NCI-H1092 (cell line): ENCODE measurements at places on chromosomes 3 and 15.

DNA sequence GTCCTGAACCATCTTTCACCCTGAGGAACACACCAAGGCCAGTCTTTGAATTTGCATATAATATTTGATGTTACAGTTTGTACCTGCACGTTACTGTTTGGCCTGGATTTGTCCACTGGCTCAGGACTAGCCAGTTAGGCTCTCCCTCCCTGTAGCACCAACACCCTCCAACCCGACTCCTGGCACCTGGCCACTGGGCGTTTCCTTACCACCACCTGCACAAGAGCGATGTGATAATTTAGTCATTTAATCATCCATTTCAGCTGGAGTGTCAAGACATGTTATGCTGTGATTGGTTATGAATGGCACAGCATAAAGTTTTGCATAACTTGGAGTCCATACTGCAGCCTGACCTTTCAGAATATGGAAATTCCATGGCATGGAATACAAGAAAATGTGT is 242.4 kb downstream of the KCNMB2 start:
- no peak for DNase-seq

GRCh38 chr3:22506871-22507270 is 696.3 kb upstream of the UBE2E2 start:
- DNase-seq: no peak

DNA sequence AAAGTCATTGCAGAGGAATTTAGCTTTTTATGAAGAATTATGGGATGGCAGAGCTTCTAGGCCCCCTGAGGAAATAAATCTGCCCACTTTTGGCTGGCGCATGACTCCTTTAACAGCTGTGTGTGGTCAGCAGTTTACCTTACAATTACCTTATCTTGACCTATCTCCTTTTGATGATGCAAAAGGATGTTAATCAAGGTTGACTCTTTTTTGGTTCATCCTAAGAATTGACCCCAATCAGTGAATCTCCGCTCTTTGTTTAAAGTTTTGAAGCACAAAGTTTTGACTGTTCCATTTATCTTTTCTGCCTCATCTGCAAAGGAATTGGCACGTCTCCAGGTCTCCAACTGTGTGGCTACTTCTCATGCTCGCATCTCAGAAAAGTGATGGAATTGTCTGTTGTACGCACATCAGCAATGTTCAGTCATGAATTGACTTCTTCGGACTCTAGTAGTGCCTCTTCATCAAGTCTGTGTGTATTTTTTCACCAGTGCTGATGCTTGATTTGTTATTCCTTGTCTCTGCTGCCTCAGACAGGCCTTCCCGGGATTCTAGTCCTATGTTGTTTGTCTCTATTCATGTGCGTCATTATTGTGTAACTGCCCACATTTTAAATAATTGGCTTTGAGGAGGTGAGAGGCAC is 196.2 kb upstream of the CFAP20DC start:
- no peak for DNase-seq

GRCh38 chr3:71402911-71403310 is 180.6 kb downstream of the FOXP1 start:
- no peak for DNase-seq

GRCh38 chr3:152349392-152349791 is 80.7 kb downstream of the MBNL1 start:
- no peak for DNase-seq

DNA sequence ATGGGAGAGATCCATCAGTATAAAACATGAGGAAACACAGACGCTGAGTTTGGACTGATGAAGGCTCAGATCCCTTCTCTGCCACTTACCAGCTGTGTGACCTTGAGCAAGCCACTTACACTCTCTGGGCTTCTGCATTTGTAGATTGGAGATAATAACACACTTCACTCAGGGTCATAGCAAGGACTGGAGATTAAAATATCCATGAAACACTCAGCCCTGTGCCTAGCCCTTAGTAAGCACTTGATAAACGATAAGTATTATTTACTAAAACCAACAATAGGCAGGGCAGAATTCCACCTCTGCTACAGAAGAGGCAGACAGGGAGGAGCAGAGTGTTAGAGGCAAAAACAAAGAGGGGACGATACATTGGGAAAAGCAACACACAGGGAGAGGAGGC is 420.5 kb upstream of the WNT5A start:
- DNase-seq: no peak

- no peak for DNase-seq
These were observed 29.0 kb downstream of the GYG1 start for GRCh38 chr3:149020196-149020838.

DNA sequence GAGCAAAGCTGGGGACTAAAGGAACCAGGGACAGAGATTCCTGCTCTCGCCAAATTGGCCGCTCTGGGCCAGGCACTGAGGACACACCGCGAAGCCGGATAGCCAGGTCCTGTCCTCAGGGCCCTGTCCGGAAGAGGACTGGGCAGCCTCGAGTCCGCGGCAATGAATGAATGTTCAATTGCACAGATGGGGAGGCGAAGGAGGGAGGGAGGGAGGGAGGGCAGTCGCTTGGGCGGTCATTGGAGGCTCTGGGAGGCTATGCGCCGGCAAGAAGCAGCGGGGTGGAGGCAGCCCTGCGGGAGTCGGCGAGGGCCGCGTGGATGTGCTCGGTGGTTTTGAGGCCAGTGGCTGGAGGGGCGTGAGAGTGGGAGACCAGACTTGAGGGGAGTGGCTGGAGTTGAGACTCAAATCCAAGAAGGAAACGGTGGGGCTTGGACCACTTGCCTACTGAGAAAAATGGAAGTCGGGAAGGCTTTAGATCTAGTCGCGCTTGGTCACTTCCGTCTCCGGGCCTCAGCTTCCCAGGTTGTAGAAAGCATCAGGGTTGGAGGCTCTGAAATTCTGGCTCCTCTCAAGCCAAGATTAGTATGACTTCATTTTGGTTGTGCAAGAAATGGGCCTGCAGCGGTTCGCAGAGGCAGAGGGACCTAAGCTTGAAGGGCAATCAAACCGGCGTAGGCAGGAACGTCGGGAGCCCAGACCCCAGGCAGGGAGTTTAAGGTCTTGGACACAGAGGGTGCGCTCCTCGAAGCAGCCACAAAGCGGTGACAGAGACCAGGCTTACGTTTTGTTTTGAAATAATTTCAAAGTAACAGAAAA is 21.1 kb upstream of the PLXND1 start:
- peak; percentile 58 for DNase-seq

GRCh38 chr3:132972333-132972732 is 65.9 kb upstream of the TMEM108 start:
- DNase-seq: no peak

DNA sequence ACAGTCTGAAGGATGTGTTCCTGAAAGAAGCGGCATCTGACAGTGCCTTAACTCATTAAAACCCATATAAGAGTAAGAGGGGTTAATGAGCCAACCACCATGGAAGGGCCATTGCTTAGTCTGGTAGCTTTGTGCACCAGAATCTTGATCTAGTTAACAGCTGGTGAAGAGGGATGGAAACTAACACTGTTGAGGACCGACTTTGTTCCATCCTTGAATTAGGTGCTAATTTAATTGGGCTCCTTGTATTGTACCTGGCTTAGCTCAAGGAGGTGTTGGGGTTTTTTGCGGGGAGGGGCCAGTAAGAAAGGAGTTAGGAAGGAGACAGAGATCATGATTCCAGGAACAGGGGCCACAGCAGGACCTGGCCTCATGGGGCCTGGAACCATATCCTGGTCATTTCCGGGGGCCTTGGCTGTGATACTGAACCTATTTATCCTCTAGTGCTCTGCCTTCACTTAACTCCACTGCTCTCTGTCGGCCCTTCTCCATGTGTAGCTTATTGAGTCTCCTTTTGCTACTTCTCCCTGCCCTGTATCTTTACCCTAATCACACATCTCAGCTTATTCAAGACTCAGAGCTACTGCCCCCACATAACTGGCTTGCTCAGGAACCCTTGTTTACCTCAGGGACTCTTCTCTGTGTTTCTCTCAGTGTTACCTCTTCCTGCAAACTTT is 93.0 kb downstream of the RPL22L1 start:
- DNase-seq: no peak

GRCh38 chr3:15479400-15480224 is 41.9 kb downstream of the COLQ start:
- DNase-seq: no peak

GRCh38 chr15:62907275-62907674 is 135.3 kb upstream of the TPM1 start:
- DNase-seq: no peak

- DNase-seq: no peak
These were observed 40.6 kb downstream of the MYO5C start for GRCh38 chr15:52255008-52255407.

DNA sequence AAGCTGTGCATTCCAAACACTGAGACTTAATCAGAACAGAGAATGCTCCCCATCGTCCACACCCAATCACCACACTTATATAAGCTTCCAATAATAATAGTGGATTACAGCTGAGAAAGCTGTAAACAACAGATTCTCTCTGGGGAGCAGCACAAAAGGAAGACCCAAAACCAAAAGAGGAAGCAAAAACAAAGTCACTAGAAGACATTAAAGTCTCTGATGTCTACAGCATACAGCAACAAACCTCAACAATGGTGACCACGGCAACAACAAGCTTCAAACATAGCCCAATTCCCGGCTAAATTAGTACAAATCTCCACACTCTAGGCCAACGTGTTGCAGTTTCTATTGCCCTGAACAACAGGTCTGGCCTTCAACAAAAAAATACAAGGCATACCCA is 37.7 kb downstream of the ZDHHC23 start:
- DNase-seq: no peak

GRCh38 chr3:131050001-131050400 is 23.3 kb downstream of the NEK11 start:
- no peak for DNase-seq

DNA sequence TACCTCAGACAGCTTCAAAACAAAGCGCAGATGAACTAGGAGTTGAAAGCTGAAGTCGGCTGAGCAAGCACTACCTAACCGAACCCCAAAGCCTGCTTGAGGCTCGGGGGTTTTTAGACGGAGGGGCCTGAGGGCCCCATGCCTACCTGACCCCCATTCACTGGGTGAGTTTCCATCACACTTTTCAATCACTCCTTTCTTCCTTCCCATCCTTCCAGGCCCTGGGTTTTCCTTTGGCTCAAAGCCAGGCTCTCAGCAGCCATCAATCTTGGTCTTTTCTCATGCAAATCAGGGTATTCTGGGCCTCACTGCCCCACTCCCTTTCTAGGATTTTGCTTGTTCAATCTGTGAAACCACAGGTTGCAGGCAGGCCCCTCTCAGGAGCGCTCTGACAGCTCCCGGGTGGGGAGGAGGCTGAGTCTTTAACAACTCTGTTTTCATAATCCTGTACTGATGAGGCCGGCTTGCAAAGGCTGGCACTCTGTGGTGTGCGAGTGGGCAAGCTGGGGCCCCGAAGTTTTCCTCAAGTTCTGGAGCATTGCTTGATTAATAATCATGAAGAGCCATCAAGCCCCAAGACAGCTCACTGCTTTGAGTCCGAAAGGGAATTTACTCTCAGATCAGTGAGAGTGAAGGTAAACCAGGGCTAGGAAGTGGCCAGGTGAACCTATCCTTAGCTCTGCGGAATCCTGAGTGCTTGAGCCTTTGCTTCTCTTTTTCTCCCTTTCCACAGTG is 97.6 kb downstream of the FRMD4B start:
- DNase-seq: no peak

GRCh38 chr15:60362321-60363086 is 35.3 kb downstream of the ANXA2 start:
- no peak for DNase-seq

DNA sequence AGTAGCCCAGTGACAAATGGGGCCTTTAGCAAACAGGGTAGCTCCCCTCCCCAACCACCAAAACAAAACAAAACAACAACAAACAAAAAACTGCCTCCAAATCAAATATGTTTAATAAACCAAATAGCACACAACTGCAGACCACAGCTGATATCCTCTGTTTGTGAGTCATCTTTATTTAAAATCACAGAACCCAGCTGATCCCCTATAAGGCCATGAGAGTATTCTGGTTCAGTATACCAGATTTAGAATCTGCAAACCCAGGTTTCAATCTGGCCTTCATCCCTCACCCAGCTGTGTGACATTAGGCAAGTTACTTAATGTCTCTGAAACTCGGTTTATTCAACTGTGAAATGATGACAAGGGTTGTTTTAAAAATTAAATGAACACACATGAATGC is 124.5 kb downstream of the SUCLG2 start:
- DNase-seq: no peak

GRCh38 chr15:78617076-78617475 is 3.7 kb downstream of the CHRNA3 start:
- no peak for DNase-seq

- DNase-seq: no peak
These were observed 201.1 kb upstream of the ARRDC4 start for GRCh38 chr15:97759363-97759762.

DNA sequence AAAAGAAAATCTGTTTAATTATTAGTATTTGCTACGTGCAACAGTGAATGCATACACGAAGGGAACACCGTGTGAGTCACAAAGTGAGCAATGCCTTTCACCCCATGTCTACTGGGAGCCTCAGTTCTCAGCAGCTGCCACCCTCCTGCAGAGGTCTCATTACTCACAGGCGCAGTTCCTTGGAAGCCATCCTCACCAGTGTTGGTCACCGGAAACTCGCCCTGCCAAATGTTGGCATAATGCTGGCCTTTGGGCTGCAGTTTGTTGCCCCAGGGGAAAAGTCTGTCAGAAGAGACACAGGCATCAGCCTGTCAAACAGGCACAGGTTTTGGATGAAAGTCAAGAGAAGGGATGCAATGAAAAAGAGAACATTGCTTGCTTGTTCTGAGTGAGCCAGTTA is 50.1 kb downstream of the SUMF1 start:
- no peak for DNase-seq

DNA sequence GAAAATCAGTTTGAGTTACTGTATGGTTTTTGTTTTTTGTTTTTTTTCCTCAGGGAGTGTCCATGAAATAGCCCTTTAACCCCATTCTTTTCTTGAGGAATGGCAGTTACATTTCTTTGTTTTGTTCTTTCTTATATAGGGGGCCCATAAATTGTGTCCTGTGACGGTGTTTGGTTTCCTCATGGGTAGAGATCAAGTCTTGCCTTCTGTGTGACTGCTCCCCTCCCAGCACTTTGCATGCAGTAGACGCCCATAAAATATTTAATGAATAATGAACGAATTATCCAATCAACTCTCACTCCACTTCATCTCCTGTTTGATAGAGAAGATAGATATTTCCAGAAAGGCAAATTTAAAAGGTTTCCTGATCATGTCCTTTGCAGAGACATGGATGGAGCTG is 78.1 kb downstream of the CADPS start:
- DNase-seq: no peak
